Spinal cord (tissue), 10 donors: ENCODE measurements at places on chromosomes 1 and 21. TPM values are rescaled to one million over a fixed set of nuclear protein-coding genes. Genes with fewer than 3 reads are reported as not detected.

DNA sequence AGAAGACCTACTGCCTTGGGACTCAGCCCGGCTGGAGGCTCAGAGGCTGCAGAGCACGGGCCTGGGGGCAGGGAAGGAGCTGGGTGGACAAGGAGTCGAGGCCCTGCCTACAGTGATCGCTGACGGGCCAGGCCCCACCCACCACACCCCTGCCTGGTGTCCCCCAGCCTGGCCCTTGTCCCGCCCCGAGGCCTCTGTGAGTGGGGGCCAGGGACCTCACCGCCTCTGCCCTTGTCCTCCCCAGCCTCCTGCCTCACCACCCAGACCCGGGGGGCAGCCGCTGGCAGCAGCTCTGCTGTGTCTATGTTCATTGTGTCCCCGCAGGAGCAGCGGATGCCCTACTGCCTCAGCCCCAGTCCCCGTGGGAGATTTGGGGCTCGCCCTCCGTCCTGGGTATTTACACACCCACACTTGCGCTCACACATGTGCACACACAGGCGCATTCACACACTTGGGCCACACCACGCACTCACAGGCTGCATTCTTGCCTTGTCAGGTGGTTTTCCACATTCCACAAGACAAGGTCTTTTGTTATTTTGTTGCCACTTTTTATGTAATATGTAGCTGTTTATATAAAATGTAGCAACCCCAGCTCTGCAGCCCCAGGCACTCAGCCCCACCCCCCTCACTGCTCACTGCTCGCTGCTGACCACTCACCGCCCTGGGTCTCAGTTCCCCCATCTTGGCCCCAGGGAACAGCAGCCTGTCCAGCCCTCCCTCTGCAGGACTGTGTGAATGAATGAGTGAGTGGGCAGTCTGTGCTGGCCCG is 7.3 kb downstream of the PFKL start:
- no peak for DNase-seq
- no peak overlapping the region for H3K4me3 ChIP-seq
- peaks cover 77% of the 10 kb centered on the region for H3K36me3 ChIP-seq
- peaks cover 54% of the 10 kb centered on the region for H3K4me1 ChIP-seq
- H3K27ac ChIP-seq: peak overlapping the region; percentile 63

- H3K27me3 ChIP-seq: no peaks in the 10 kb centered on the region
- peaks cover 5% of the 10 kb centered on the region for H3K4me1 ChIP-seq
- no peak overlapping the region for H3K27ac ChIP-seq
- no peak for DNase-seq
These were observed 58.5 kb downstream of the UMODL1 start for GRCh38 chr21:42129300-42130266.

DNA sequence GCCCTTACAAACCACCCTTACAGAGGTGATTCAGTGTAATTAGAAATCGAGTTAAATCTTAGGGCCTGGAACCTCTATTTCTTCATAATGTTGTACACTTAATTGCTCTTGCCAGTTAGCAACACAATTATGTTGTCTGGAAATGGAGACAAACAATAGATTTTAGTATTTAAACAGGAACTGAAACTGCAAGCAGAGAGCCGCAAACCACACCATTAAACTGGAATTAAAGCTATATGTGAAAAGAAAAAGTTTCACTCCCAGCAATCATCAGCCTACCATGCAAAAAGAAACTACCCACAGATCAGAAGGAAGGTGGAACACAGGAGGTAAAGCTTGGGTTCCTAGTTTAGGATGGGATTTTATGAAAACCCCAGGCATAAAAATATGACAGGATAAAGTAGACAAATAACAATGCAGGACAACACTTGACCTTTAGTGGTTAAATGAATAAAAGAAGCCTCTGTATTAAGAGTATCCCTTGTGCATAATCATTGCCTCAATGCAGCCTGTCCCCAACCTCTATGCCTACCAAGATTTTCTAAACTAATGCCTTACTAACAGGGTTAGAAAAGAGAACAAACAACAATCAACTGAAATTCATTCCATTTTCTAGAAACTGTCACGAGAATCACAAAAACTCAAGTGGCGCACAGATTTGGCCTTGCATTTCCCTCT is 304.3 kb upstream of the ESRRG start:
- no peaks in the 10 kb centered on the region for H3K36me3 ChIP-seq
- H3K4me3 ChIP-seq: no peak overlapping the region
- H3K4me1 ChIP-seq: peaks cover 1% of the 10 kb centered on the region

- H3K36me3 ChIP-seq: no peaks in the 10 kb centered on the region
- H3K27me3 ChIP-seq: peaks cover 19% of the 10 kb centered on the region
- peaks cover 24% of the 10 kb centered on the region for H3K4me1 ChIP-seq
- peak overlapping the region; percentile 88 for H3K4me3 ChIP-seq
These were observed 720 bp upstream of the F3 start for GRCh38 chr1:94542088-94542870.

- no peak for DNase-seq
- no peaks in the 10 kb centered on the region for H3K4me1 ChIP-seq
- no peaks in the 10 kb centered on the region for H3K36me3 ChIP-seq
- H3K27me3 ChIP-seq: no peaks in the 10 kb centered on the region
- H3K27ac ChIP-seq: no peak overlapping the region
These were observed 234.5 kb upstream of the HOOK1 start for GRCh38 chr1:59580257-59580656.

- H3K27ac ChIP-seq: no peak overlapping the region
- no peaks in the 10 kb centered on the region for H3K4me1 ChIP-seq
- H3K27me3 ChIP-seq: no peaks in the 10 kb centered on the region
- no peak overlapping the region for H3K4me3 ChIP-seq
These were observed 54.2 kb upstream of the USP1 start for GRCh38 chr1:62382658-62382955.

DNA sequence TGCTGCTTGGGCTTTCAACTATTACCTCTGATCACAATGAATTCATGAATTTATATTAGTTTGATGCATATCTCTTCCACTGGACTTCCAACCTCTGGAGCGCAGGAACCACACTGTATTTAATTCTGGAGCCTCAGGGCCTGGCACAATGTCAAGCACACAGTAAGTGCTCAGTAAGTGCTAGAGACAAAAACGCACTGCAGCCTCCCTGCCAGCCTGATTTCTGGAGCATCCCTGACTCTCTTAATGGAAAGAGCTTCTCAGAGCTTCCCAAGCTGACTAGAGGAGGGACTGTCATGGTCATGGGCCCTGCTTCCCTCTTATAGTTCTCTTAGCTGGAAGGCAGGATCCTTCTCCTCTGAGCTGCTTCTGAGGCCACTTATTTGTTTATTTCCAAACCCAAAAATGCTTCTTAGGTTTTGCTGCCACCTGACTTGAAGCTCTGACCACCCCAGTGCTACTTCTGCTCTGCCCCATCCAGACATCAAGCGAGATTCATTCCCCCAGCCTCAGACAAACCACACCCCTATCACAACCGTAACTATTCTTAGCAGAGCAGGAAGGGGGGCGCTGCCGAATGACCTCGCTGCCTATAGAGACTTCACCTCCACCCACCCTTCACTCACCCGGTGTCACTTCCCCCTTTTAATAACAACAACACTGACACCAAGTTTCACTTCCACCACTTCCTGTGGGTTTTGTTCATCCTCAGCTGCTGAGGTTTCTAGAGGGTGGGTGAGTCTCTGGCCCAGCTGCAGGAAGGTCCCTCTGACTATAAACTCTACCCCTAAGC is 33.6 kb downstream of the NUAK2 start:
- H3K27me3 ChIP-seq: no peaks in the 10 kb centered on the region
- H3K27ac ChIP-seq: no peak overlapping the region
- H3K36me3 ChIP-seq: no peaks in the 10 kb centered on the region

DNA sequence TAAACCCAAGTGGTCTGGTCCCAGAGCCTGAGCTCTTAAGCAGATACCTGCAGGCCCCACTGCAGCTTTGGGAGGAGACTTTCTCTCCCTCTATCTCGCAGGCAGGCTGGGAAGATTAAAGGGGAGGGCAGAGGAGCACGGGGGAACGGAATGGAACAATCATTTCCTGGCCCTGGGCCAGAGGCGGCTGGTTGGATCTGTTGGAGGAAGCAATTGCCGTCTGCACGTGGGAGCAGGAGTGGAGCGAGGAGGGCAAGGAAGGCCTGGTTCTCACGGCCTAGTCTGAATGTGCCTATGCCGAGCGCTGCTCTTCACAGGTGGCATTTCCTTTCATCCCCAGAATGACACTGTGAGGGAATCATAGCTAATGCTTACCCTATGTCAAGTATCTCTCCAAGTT is 23.7 kb downstream of the NKAIN1 start:
- no peak overlapping the region for H3K27ac ChIP-seq
- H3K27me3 ChIP-seq: no peaks in the 10 kb centered on the region
- peaks cover 24% of the 10 kb centered on the region for H3K4me1 ChIP-seq
- DNase-seq: no peak
- peaks cover 2% of the 10 kb centered on the region for H3K36me3 ChIP-seq

GRCh38 chr1:36305915-36306209 is 306 bp upstream of the SH3D21 start:
- H3K27ac ChIP-seq: peak overlapping the region; percentile 7
- no peak for DNase-seq
- no peaks in the 10 kb centered on the region for H3K27me3 ChIP-seq
- H3K4me1 ChIP-seq: peaks cover 21% of the 10 kb centered on the region
- peaks cover 38% of the 10 kb centered on the region for H3K36me3 ChIP-seq

Gene FMO2
- 2.5 TPM for polyA plus RNA-seq
